ENCODE measurements at places on chromosomes 1 and 21.

DNA sequence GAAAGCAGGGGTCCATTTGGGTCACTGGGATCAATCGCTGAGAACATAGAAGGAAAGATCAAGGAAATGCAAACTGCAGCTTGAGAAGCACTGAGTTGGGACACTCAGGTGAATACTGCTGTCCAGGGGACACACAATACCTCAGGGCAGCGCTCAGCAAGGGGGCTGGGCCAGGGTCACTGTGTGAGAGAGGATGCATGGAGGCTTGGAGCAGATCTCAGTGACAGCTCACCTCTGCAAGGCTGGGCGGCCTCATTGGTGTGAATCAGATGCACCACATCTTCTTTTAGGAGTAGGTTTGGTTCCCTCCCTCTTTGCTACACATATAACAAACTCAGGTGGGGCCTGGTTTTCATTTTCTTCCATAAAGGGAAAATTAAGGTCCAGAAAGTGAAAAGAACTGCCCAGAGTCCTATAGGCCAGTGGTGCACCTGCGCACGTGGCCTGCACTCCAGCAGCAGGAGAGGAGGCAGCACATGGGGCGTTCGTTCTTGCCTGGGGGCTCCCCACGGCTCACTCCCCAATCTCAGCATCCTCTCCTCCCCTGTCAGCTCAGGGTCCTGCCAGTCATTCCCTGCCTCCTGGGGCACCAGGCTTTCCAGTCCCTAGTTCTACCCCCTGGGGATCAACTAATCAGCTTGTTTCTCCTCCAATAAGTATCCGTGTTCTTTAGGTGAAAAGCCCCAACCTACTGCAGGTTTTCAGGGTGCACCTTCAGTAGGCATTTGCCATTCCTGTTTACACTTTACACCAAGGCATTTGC, 1.5 kb downstream of the A3GALT2 start:
- DNase-seq, result no peak

- no peak for DNase-seq
Observed at GRCh38 chr1:101314244-101314643, 77.4 kb downstream of the S1PR1 start.

DNA sequence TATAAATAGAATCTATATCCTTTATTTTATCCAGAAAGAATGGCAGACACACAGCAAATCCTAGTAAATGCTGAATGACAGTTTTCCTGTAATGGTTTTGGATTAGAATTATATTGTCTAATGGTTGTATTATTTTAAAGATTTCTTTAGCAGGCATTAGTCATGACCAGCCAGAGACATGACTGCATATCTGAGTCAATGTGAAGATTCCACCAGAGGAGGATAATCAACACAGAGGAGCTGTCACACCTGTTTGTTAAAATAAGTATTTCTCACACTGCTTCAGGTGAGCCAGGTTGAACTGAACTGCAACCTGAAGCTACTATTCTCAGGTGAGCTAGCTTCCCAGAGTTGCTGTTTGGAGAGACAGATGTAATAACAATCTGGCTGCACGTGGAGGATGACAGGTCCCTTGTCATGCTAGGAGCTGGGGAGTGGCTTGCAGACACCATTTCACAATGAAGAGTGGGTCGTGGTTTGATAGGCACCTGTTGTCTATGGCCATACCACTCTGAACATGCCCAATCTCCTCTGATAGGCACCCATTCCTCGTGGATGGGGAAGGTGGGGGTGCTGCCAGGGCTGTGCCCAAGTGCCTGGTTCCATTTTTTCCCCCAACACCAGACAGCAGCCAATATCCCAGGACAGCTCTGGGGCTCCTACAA, 94.3 kb downstream of the KCNJ6 start:
- no peak for DNase-seq

GRCh38 chr1:67653304-67653703, 31.7 kb upstream of the GADD45A start:
- no peak for DNase-seq

DNA sequence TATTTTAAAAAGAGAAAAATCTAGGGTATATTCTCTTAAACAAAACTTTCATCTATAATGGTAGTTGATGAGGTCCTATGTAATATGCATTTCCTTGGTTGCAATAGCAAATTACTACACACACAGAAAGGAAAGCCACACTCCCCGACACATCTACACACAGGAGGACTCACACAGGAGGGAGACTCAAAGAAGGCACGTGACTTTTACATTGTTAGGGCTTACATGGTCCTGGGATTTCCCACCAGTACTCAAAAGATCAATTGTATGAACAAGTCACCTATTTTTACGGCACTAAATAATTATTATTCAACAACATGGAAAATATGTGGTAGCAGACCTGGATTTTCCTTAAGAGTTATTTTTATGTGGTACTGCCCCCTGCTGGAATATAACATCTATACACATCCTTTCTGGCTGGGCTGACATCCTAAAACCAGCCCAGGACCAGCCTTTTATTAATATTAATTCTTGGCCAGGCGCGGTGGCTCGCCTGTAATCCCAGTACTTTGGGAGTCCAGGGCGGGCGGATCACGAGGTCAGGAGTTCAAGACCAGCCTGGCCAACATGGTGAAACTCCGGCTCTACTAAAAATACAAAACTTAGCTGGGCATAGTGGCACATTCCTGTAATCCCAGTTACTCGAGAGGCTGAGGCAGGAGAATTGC, 33.9 kb upstream of the LGALS8 start:
- peak; percentile 68 for DNase-seq

GRCh38 chr1:40627987-40628902, 37.2 kb downstream of the RIMS3 start:
- DNase-seq, result no peak
